ENCODE measurements at places on chromosomes 2 and 18.

DNA sequence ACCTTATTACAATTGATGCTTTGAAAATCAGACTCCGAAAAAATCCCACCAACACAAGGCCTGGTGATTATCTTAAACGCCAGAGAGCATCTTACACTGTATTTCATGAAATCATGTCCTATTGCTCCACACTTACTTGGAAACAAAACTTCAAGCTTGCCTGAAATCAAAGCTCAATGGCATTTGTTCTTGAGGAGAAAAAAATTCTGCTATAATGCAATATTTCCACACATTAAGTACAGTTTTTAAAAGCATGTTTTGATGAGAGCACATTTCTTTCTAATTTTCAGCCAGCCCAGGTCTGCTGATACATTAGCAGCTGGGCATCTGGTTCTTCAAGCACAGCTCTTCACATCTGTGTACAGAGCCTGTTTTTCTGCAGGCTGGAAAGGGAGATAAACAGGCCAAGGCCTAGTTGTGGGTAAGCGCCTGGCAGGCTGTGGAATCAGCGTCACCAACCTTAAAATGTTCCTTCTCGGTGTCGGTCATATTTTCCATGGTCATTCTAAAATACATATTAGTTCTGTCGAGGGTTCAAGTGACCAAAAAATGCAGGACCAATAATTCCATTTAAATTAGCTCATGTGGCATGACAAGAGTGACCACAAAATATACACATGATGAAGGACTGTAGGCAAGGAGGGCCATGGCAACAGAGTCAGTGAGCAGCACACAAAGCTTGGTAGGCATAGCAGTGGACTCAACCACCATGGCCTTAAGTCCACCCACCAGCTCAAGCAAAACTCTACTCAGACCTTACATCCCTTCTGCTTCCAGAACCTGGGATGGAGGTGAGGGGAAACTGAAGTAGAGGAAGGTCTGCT, 20.9 kb downstream of the SLC8A1 start:
- no peak for DNase-seq

GRCh38 chr2:147223119-147223518, 621.7 kb upstream of the ACVR2A start:
- no peak for DNase-seq

- no peak for DNase-seq
These were observed 151.7 kb upstream of the NOSTRIN start for GRCh38 chr2:168650781-168651180.

- no peak for DNase-seq
These were observed 11.5 kb upstream of the INPP5D start for GRCh38 chr2:233048569-233049193.

DNA sequence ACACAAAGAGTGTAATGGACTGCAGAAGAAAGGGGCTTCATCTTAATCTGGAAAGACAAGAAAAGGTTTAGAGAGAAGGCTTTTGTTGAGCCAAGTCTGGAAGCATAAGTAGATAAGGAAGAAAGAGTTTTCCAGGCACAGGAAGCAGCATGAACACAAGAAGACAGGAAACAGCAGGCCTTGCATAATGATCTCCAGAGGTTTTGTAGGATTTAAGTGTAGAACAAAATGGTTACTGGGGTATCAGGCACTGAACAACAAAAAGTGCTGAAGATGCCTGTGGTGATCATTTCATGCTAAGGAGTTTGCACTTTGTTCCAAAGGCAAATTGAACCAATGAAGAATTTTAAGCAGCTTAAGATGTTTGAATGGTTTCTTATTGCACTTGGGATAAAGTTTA, 281.6 kb upstream of the TANK start:
- no peak for DNase-seq

GRCh38 chr2:150698016-150698661, 210.7 kb upstream of the RND3 start:
- no peak for DNase-seq

DNA sequence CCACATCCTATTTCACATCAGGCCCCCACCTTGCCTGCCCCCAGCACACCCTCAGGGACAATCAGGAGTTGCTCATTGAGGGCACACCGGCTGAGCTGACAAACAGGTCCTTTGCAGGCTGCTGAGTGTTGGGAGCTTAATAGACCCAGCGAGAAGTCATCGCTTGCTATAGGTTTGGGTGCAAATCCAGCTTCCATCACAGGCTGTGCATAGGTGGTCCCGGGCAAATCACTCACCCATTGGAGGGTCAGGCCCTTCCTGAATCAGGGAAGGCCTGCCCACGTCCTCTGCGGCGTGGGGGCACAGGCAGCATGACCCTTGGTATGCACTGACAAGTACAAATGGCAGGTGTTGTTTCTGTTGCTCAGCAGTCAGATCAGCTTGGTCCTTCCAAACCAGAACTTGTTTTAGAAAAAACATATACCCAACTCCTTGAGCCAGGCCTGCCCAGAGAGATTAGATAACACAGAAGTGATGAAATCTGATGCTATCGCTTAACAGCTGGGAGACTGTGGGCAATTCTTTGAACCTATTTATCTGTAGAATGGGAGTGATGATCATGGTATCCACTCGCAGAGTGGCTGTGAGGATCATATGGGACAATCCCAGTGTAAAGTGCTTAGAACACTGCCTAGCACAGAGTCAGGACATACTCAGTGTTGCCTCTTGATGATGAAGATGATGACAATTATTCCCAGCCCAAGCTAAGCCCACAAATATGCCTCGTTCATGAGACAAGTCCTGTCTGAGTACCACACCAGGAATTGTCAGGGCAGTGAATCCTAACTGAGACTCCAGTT, 34.9 kb downstream of the SMAD7 start:
- no peak for DNase-seq

GRCh38 chr2:34570266-34570872, 971.3 kb upstream of the FAM98A start:
- no peak for DNase-seq

GRCh38 chr18:43650426-43650825, 373.1 kb upstream of the SYT4 start:
- DNase-seq = no peak

GRCh38 chr2:111675419-111676194, 208.4 kb downstream of the ANAPC1 start:
- no peak for DNase-seq

- no peak for DNase-seq
These were observed 233.5 kb upstream of the ATP5MC3 start for GRCh38 chr2:175414882-175415487.

- no peak for DNase-seq
These were observed 96.1 kb upstream of the ODC1 start for GRCh38 chr2:10544252-10544651.

DNA sequence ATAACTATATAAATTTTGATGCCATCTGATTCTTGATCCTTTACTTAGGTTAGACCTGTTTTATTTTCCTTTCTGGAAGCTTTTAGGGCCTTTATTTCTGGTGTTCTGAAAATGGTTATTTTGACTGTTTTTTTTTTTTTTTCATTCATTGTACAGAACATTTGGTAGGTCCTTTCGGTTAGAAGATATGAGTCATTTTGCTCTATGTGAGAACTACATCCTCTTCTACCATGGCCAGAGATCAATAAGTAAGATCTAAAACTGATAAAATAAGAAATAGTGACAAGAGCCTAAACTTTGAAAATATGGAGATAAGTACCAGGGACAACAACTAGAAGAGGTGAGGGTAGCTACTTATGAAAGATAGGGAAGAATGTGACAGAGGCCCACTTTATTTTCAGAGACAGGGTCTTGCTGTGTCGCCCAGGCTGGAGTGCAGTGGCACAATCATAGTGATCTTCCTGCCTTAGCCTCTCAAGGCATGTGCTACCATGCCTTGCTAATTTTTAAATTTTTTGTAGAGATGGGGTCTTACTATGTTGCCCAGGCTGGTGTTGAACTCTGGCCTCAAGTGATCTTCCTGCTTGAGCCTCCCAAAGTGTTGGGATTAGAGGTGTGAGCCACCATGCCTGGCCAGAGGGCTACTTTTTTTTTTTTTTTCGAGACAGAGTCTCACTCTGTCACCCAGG, 66.5 kb downstream of the EIF2AK3 start:
- DNase-seq = no peak

GRCh38 chr2:5976531-5977065, 284.4 kb downstream of the SOX11 start:
- DNase-seq = no peak

- no peak for DNase-seq
These were observed 10.8 kb upstream of the ALPP start for GRCh38 chr2:232367591-232368233.

- no peak for DNase-seq
These were observed 12.9 kb downstream of the ALLC start for GRCh38 chr2:3670941-3671340.

GRCh38 chr2:127589841-127590240, 54.4 kb downstream of the MYO7B start:
- DNase-seq = no peak
